IMR-90 (cell line): ENCODE measurements at places on chromosomes 5 and 9.

- DNase-seq: peak; percentile 36
Observed at GRCh38 chr9:104850786-104851545, 77.0 kb downstream of the ABCA1 start.

DNA sequence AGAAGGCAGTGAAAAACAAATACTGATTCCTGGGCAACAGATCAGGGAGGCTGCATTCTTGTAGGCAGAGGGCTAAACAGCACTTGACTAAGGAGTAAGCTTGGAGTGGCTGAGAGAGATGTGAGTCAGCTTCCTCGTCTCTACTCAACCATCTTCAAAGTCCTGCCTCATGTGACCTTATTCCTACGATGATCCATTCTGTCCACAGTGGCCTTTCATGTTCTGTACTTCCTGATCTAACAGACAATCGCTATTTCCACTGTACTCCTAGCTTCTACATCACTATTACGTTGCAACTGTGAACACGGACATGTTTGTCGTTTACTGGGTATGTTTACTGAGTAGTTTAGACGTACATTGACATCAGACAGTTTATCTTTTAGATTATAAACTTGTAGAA lies 365.4 kb downstream of the ARL15 start:
- peak; percentile 79 for DNase-seq

DNA sequence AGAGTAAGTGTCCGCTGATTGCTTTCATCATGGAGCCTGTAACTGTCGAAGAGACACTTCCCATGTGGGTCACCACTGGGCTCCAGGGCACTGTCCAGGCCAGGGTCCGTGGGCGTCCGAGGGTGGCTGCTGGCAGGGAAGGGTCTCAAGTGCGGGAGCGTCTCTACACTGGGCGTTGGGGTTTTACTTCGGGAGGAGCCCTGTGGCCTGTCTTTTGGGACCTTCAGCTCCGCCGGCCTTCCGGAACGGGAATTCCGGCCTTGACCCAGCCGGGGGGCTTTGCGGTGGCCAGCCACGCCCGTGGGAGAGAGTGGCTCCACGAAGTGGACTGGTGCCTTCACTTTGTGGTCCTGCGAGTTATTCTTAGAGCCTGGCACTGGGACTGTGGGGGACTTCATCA lies 86.2 kb downstream of the CAMSAP1 start:
- no peak for DNase-seq

DNA sequence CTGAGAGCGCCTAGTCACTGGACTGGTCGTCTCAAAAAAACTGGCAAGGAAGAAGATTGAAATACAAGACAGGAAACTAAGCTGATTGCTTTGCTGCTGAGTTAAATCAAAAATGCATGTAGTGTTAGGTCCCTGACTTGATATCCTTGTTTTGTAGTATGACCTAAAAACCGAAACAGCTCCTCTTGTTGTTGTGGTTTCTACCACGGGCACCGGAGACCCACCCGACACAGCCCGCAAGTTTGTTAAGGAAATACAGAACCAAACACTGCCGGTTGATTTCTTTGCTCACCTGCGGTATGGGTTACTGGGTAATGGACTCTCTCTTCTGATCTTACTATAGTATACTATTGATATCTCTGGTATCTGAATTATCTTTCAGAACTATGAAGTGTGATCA lies 4.3 kb downstream of the MTRR start:
- DNase-seq: no peak

DNA sequence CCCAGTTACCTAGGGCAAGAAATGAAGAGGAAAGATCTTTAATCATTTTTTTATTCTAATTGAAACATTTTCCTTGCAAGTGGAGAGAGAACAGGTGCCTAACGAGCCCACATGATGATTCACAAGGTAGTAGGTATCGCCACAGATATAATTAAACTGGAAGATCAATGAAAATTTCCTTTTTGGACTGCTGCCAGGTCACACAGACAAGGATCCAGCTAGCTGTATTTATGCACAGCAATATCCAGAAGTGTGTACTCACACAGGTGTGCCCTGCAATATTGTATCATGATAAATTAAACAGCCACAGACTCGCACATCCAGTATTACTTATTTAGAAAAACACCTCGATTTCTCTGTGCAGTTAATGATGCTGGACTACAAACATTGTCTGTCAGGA lies 294.0 kb upstream of the SMARCA2 start:
- no peak for DNase-seq

DNA sequence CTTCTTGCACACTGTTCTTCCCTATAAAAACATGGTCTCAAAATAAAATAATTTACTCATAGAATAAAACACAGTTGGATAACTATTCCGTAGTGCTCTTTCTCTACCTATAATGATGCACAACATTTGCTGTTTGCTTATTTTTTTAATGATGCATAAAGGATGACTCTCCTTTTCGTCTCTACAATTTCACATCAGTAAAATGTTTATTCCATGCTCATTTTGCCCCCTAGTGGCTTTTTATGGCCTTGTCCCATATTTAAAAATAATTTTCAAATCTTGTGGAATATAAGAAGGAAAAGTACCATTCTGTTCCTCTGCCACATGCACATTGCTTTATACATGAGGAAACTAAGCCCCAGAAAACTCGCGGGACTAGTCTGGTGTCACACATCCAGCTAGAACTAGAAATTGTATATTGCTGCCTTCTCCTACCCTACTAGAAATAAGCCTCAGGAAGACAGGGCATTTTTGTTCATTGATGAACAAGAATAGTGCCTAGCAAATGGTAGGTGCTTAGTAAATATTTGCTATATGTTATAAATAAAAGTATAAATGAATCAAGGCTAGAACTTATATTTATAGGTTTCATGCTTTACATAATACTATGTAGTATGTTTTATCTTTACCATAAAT lies 12.7 kb downstream of the KCTD16 start:
- DNase-seq: peak; percentile 85

- DNase-seq: no peak
Observed at GRCh38 chr5:147307170-147307569, 72.3 kb downstream of the STK32A start.

GRCh38 chr9:126699401-126699881 lies 85.7 kb downstream of the LMX1B start:
- no peak for DNase-seq

DNA sequence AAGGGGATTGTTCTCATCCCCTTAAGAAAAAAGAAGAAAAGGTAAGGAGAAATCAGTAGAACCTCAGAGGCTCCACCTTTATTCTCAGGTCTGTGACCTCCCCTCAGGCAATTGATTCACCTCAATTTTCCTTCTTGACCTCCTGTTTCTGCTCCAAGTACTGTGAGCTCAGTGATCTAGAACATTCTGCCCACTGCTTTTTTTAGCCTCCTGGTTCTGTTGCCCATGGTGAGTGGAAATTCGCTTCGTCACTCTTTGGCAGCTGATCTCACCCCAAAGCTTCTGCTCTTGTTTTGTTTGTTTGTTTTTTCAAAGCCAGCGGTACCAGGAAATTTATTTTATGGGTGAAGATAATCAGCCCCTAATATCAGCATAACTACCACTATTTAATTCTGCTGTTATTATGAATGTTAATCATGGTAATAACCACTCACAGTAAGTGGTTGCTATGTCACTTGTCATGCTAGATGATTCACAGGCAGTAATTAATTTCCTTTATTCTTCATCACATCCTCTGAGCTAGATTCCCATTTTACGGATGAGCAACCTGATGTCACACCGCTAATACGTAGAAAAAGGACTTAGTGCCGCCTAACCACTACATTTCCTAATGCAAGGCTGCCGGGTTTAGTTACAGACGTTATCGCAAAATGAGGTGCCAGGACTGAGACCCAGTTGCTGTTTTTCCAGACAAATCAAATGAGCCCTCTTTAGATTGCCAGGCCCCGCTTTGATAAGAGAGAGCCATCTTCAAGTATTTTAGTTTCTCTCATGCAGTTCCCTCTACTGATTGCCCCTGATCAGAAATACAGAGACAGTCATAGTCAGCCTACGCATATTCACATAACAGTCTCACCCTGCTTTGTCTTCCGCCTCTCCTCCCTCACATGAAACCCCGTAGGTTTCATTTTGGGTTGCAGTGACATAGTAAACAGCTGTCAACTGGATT lies 78.2 kb downstream of the CYFIP2 start:
- no peak for DNase-seq

DNA sequence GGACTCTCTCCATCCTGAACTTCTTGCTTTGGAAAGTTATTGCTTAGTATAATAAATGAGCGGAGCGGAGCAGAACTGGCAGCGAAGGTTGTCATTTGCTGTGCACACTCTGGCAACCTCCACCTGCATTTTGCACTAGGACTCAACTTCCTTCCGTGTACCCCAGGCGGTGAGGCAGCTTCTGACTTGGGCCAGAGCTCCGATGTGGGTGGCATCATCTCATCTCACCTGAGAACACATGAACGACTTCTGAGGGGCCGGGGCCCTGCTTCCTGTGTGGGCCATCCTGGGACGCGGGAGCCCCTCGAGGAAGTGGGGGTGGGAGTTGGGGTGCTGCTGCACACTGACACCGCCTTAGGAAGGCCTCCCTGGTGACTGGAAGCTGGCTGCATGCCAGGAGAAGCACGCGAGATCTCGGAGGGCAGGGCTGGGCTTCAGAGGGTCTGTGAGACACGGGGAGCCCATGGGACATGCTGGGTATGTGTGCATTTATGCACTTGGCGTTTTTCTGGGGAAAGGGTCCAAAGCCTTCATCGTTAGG lies 56.5 kb upstream of the COL5A1 start:
- DNase-seq: no peak

DNA sequence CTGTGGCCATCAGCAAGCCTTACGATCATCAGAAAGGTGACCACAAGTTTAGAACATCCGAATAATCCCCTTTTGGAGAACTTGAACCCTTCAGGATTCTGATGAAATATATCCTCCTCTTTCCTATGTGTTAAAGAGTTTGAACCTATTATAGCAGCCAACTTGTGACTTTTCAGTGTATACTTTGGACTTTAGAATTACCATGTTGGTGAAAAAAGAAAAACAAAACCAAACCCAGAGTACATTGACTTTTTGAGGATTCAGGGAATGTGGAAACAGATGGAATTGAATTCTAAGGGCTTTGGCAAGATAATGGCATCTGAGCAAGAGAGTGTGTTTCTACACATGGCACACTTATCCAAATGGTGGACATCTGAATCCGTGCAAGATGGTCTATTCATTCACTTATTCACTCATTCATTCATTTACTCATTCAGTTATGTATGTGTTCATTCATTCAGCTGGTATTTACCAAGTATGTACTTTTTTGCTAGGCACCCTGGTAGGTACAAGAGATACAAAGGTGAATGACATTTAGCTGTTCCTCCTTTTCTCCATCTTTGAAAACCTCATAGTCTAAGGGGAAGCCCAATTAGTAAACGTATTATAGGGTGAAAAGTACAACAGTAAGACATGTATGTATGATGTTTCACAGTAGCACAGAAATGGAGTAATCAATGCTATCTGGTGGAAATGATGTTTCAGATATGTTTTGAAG lies 91.8 kb downstream of the PRDM6 start:
- DNase-seq: no peak

DNA sequence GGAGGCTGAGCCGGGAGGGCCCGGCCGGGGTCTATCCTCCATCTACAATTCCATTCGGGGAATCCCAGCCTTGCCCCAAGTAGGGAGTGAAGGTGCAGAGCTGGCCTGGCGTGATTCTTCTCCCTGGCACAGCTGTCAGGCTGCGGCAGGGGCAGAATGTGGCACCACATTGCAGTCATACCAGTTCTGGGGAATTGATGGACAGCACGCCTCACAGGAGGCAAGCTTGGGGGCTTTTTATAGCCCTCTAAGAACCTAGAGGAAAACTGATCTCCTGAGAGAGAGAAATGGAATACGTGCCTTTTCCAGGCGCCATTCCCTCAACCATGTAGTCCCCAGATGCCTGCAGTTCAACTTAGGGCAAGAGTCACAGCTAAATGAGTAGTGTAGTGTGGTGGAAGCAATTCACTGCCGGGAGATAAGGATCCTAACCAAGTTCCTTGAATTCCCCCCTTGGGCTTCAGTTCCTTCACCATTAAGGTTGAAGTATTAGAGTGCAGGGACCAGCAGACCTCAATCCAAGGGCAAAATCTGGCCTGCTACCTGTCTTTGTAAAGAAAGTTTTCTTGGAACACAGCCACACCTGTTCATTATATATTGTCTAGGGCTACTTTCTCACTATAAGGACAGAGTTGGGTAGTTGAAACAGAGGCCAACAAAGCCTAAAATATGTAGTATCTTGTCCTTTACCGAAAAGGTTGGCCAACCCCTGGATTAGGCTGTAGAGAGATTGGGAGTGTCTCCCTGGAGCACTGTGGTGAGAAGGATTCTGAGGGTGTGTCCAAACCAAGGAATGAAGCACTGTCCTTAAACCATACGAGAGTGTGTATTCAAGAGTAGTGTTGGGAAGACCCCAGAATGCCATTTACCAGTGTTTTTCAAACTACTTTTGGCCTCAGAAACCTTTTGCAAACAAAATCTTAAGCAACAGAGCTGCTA lies 10.6 kb downstream of the AFAP1L1 start:
- no peak for DNase-seq

- peak; percentile 82 for DNase-seq
Observed at GRCh38 chr5:92758552-92758951, 822.5 kb downstream of the NR2F1-AS1 start.

GRCh38 chr5:71860048-71860447 lies 141.0 kb downstream of the CARTPT start:
- no peak for DNase-seq

GRCh38 chr5:113052041-113052795 lies 75.6 kb downstream of the DCP2 start:
- DNase-seq: no peak

DNA sequence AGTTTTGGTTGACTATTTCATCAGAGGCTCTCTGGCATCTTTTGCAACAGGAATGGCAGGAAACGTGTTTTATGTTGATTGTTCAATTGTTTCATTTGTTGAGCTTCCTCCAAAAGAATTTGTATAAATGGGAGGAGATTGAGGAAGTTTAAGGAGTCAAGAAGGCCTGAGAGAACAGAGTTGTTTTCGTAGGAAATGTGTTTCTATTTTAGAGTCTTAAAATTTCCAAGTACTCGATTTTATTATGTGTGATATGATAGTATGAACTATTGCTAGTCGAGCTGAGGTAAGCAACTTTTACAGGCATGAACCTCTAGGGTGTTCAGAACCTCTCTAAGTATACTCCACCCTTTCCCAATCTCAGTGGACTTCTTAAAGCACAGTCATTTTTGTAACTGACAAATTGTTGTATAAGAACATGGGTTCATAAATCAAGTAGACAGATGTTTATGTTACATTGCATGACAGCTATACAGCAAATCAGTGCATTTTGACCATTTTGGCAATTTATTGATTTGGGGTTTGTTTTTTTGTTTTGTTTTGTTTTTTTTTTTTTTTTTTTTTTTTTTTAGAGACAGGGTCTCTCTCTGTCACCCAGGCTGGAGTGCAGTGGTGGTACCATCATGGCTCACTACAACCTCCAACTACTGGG lies 47.4 kb downstream of the POLK start:
- no peak for DNase-seq

DNA sequence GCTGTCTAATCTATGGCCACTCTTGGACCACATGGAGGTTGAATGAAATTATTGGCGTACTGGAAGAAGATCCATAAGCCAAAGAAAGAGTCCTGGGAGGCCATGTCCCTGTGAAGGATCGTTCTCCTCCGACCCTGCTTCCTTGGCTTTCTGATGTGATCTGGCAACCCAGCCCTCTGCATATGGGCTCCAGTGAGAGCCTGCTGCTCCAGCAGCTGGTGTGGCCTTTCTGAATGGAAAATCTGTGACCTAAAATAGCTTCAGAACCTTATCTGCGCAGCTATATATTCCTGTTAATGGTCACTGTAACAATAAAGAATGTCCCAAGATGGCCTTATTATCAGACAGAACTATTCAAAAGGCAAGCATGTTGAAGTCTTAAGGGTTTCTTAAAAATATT lies 40.2 kb upstream of the PHF2 start:
- DNase-seq: no peak

GRCh38 chr9:95648225-95648624 lies 131.5 kb upstream of the PTCH1 start:
- no peak for DNase-seq

GRCh38 chr9:136829412-136829811 lies 12.9 kb upstream of the AJM1 start:
- DNase-seq: no peak
